Mesendoderm (in vitro differentiated cells): ENCODE measurements at places on chromosomes 3 and 15.

GRCh38 chr3:188270423-188270972 lies 116.5 kb downstream of the LPP start:
- DNase-seq, result peak; percentile 63

DNA sequence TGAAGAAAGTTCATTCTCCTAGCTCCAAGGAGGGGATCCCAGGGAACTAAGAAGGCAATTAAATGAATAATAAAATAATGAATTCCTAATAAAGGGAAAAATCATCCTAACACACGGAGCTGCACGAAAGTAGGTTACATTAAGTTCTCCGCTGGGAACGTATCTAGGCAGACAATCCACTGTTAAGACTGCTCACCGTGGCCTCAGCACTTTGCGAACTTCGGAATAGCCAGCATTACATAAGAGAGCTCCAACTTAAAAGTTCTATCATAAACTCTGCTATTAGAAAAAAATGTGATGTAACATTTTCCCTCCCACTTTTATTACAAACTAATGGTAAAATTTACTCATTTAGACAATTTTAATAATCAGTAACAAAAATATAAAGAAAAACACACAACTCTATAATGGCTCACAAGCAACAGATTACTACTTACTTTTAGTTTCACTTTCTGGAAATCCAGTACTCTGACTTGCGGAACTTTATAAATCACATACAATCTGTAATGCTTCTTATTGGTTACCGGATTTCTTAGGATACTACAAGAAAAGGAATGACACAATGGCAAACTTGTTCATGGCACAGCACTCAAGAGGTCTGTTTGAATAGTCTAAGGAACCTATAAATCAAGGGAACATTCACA lies 8.5 kb downstream of the SNRPA1 start:
- no peak for DNase-seq

- no peak for DNase-seq
These were observed 134.2 kb downstream of the FNDC3B start for GRCh38 chr3:172173316-172174254.

DNA sequence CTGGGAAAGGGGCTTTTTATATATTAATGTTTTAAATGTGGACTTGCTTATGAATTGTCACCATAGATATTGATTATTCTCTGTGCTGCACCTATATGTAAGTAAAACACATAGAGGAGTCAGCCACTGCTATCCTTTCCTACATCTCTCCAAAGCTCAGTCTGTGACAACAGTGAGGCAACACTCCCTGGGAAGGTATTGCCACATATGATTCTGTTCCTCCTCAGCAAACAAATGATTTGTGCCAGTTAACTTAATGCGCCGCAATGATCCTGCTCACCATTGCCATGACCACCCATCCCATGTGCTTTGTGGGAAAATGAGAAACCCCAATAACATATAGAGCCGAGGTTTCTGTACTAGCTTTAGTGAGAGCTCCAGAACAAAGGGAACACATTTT lies 75.1 kb upstream of the FBN1 start:
- no peak for DNase-seq

DNA sequence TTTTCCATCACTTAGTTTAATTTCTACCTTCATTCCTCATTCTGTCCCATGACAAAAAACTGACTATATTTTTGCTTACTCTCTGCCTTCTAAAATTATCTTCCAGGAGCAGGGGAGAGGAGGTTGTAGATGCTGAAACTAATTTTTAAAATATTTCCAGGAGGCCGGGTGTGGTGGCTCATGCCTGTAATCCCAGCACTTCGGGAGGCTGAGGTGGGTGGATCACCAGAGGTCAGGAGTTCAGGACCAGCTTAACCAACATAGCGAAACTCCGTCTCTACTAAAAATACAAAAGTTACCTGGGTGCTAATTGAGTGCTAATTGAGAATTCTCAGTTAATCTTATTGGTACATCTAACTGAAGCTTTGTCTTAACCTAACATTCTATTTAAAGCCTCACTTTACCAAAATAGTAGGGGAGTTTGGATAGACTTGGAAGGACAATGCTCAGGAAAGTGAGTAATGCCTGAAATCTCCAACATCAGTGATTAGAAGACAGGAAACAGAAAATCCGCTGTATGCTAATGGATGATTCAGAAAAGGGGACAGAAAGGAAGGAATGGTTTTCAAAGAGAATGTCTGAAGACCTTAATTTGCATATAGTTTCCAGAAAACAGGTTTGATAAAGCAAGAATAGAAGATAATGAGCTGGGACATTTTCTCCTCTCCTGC lies 336.1 kb downstream of the GBE1 start:
- DNase-seq, result peak; percentile 92

GRCh38 chr3:188559856-188560255 lies 405.9 kb downstream of the LPP start:
- DNase-seq, result no peak

DNA sequence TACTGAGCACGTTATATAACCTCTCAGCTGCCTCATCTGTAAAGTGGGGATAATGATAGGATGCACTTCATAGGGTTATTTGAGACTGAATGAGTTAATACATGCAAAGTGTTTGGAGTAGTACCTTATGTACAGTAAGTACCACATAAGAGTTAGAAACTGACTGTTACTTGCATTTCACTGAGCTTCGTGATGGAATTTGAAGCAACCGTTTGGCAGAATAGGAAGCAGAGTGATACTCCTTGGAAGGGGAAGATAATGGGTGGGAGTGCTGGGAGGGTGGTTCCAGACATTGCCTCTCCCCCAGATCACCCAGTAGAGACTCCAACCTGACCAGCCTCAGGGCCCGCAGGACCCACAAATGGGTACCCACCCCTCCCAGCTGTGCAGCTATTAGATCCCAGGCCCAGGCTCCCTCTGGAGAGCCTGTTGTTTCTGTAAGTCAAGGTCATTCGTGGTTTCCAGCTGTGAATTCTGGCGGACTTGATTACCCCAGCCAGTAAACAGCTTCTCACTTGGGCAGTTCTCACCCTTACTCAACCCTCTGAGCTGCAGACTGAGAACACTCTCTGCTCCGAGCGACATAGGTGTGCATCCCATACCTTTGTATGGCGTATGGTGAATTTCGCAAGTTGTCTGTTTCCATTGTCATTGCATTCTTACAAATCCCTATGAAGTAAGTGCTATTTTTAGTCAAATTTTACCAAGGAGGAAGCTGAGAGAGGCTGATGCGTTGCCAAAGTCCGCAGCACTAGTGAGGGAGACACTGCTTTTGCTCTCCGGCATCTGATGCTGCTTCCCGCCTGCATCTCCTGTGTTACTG lies 11.1 kb downstream of the ALPK3 start:
- DNase-seq, result no peak

DNA sequence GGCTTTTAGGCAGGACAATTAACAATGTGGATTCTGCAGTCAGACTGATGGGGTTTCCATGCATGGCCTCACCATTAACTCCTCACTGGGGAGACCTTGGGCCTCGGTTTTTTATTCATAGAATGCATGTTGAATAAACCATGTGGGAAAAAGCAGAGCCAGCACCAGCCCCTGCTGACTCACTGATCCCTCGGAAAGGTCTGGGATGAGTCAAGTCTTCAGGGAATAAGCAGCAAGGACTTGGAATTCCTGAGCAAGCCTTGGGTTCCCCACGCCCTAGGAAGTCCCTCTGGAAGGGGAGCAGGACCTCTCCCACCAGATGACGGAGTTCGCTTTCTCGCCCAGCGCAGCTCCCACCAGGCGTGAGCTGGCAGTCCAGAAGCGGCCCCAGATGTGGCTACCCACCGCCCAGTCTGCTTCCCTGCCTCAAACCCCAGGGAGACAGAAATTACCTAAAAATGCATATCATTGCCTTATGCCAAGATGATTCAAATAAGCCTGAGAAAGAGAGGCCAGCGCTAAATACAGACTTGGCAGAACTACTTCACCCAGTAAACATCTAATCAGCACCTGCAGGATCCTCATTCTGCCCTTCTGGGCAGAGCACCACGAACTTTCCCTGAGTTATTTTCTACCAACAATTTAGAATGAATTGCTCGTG lies 45.4 kb downstream of the BTD start:
- peak; percentile 87 for DNase-seq

DNA sequence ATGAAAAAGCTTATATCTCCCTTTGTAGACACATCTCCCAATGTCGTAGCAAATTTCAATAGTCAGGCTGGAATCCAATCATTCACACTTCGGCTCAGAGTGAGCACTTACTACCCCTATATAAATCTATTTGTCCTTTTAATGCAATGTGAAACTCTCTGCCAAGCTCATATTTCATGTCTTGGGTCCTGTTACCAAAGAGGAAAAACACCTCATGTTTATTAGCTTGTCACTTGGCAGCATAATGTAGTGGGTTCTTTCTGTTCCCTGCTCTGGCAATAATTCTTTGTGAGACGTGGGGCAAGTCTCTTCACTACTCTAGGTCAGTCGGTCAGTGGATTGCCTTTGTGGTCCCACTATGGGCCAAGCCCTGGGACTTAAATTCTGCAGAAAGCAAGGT lies 107.1 kb downstream of the SRGAP3 start:
- no peak for DNase-seq

DNA sequence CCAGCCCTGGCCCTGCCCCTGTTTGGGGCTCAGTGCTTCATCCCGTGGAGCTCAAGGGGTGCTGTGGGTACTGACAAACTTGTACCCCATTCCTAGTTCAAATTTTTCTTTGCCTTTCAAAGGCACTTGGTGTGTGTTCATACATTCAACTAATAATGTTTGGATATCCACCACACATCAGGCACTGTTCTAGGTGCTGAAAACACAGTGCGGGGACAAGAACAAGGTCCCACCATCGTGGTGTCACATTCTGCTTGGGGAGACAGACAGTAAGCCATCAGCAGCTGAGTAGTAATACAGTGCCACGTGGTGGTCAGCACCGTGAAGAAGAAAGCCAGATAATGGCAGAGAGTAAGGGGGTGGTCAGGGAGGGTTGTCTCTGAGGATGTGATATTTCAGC lies 32.5 kb downstream of the CRYGS start:
- no peak for DNase-seq

GRCh38 chr15:90934949-90935751 lies at the start of gene UNC45A:
TSS of gene UNC45A (plus strand) at chr15:90935285. CDS start at chr15:90935325, 40 bp downstream.
- peak; percentile 95 for DNase-seq

DNA sequence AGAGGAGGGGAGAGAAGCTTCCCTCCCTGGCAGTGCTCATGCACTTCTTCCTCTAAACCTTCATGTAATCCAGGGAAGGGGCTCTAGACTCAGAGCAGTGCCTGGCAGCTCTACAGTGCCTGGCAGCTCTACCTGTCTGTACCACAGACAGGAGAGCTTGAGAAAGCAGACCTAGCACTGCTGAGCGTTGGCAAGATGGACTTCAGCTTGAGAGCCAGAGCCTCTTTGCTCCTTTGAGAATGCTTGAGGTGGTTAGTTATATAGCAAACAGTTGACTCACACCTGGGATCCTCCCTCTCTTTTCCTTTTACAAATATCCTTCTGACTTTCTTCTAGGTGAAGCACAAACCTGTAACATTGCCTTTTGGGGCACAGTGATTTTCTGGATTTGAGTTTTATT lies 20.9 kb downstream of the FBXO22 start:
- no peak for DNase-seq

DNA sequence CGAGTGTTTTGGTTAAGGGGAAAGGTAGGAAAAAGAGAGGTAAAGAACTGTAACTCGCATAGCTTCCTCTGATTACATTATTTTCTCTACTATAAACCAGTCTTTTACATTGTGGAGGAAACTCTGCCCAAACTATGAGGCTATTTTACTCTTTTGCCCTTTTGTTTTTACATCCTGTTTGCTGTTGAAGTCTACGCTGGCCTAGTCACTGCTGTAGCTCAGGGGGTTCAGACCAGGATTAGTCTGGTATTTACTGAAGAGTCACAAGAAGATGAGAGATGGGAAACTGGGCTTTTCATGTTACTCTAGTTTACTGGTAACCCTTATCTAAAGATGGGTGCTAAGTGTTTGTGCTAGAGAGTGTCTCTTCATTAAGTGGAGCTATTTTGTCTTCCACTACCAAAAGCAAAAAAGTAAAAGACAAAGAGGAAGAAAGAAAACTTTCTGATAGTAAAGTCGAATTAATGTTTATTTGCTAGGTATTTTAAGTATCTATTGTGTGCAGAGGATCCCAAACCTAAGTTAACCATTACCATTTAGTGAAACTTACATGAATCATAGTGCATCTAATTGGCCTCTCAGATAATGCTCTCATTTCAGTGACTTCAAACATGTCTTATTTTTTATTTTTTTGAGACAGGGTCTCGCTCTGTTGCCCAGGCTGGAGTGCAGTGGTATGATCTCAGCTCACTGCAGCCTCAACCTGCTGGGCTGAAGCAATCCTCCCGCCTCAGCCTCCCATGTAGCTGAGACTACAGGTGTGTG lies 10.9 kb downstream of the RARB start:
- DNase-seq, result no peak

DNA sequence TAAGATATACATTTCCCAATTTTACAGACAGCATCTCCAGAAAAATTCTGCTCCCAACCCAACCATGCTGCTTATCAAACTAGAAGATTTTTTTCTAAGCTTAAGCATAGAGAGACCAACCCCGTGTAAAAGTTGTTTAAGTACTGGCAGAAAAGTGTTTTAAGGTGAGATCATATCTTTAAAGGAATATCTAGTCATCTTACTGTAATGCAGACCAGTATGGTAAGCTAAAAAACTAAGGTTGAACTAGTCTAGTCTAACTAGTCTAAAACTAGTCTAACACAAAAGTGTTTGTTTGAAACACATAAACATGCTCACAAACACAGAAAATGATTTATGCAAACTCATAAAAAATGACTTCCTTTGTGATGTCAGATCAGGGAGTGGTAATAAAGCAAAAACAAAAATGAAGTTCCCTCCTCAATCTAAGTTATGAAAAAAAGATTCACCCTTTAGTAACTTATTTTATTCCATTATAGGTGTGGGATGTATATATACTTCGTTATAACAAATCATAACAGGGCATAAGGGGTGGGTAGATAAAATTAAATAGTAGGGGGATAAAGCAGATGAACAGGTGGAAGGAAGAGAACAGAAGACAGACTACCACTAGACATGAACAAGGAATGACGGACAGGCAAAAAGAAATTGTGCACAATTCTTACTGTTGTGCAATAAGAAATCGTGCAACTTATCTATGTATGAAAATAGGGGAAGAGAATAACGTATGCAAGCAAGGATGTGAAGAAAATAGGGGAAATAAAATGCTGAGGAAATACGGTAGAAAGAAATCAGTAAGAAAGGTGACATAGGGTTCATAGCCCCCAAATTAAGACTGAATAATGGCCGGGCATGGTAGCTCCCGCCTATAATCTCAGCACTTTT lies 10.0 kb downstream of the MYO5A start:
- no peak for DNase-seq
